ENCODE measurements at places on chromosomes 5 and 9. TPM values are rescaled to one million over a fixed set of nuclear protein-coding genes. Genes with fewer than 3 reads are reported as not detected.

The MEIKIN gene
- total RNA-seq: 2.7 TPM

The C5orf46 gene
- total RNA-seq: not detected

The LCN12 gene
- 2.6 TPM for total RNA-seq

GRCh38 chr5:19855931-19856330 lies 132.1 kb downstream of the CDH18 start:
- no peak for DNase-seq

DNA sequence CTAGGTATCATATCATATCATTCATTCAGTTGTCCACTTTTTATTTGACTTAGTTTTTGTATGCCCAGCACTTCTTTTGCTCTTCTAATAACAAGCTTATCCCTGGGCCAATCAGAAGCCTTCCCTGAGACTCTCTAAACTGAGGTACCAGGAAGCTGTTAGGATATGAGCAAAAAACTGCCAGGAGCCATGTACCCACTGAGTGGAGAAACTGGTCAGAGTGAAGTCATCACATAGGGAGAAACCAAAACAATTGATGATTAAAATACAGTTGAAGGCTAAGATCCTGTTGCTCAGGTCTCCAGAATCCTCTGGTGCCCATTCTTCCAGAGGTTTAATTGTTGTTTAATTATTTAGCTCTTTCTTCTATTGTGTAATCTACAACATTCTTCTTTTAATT lies 120.2 kb downstream of the KIAA0825 start:
- no peak for DNase-seq

GRCh38 chr9:72557549-72557948 lies 36.1 kb downstream of the TMC1 start:
- DNase-seq: no peak

DNA sequence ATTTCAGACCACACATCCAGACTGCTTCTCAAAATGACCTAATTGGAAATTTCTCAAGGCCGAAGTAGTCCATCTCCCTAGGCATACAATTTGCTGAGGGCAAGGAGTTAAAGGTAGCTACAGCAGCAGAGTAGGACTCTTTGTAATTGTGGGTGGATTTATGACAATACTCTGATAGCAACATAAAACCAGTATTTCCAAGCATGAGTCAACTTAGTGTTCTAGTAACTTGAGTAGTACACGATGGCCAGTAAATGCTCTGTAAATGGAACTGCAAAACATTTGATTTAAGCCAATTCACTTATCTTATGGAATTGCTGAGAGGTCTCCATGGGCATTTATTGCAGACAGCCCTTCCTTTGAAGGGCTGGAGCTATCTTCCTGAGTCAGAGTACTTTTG lies 352.2 kb downstream of the PLK2 start:
- DNase-seq: no peak

- DNase-seq: no peak
These were observed 888 bp downstream of the RABGAP1 start for GRCh38 chr9:122941582-122942234.

- DNase-seq: no peak
These were observed 21.7 kb upstream of the SPINK7 start for GRCh38 chr5:148290271-148291195.

- DNase-seq: no peak
These were observed 599.9 kb downstream of the RAB3C start for GRCh38 chr5:59182760-59183159.

DNA sequence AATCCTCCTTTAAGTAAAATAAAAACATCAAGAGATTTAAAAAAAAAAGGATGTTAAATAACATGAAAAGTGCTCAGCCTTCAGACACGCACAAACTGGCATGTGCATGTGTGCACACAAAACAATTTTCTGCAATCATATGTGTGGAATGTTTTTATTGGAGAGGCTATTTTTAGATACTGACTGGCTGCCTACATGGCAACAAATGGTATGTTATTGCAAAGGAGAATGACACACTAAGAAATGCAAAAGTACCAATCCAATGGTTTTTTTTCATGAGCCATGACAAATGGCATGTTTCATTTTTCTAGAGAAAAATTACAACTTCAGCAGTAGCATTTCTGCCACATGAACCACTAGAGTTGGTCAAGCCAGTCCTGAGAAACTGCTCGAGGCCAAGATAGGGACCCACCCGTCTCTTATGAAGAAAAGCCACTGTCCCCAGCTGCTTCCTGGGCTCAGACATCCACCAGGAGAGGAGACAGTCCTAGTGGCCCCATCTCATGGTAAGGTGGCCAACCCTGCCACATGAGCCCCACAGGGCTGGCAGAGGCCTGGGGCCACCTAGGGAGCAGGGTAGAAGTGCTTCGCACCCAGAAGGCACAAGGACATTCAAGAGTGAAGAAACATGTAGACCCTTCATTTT lies 116.4 kb downstream of the MYO10 start:
- DNase-seq: no peak

Measured in naive thymus-derived CD8-positive, alpha-beta T cell (primary cell).